ENCODE measurements at places on chromosomes 3 and 15.

DNA sequence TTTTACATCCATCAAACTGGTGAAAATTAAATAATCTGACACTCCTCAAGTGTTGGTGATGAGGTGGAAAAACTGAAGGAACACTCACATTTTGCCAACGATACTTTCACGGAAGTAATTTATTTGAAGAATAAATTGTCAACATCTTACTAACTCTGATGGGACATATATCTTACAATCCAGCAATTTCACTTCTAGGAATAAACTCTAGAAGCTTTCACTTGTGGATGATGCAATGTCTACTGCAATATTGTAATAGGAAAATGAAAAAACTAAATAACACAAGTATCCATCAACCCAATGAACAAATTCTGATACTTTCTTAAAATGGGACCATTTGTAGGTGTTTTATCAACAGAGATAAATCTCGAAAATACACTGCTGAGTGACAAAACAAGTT lies 16.2 kb upstream of the LIPC start:
- DNase-seq: no peak

- DNase-seq: no peak
Measured at GRCh38 chr3:46221391-46221790, 13.3 kb upstream of the CCR1 start.

- no peak for DNase-seq
Measured at GRCh38 chr3:153343988-153344782, 182.2 kb downstream of the RAP2B start.

DNA sequence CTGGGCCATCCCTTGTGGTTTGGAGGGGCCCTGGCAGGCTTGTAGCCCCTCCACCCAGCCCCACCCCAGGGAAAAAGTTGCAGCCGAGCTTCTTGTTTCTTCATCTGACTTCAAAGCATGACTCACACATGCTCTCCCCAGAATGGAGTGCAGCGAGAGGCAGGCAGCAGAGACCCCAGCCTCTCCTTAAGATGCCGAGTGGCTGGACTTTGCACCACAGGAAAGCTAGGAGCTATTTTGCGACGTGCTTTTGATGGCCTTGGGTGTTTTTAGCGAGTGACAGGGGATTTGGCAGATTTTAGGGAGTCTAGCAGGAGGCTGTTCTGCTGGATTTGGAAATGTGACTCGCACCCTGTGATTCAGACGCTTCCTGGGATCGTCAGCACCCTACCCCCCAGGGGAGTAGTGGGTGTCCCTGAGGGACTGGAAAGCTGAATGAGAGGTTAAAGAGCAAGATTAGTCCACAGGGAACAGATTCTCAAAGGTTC lies 14.2 kb downstream of the BAHD1 start:
- no peak for DNase-seq

GRCh38 chr3:198017090-198017489 lies 57.1 kb downstream of the LMLN start:
- DNase-seq: no peak

All from stimulated activated naive B cell treated with anti-CD40 and anti-IgM and Interleukin-4, amounts not matched to agents 10 μg/mL and 1 μg/mL and 100 μg/mL, for 72 hours (primary cell).